Stimulated activated CD4-positive, alpha-beta T cell treated with anti-CD3 and anti-CD28 coated beads, Interleukin-1b, Interleukin-23, amount 100 ng/mL, for 1 hour (primary cell): ENCODE measurements at places on chromosomes 2 and 18.
A peak's percentile ranks its signal among the peaks of the same experiment; 100 is the strongest.

- no peak for DNase-seq
Observed at GRCh38 chr2:112160283-112161250, 22.4 kb downstream of the FBLN7 start.

GRCh38 chr2:210421916-210422315, 54.6 kb downstream of the LANCL1 start:
- no peak for DNase-seq

GRCh38 chr2:126707941-126708340, 52.0 kb downstream of the GYPC start:
- DNase-seq = no peak

- no peak for DNase-seq
Observed at GRCh38 chr2:77642339-77642738, 120.2 kb upstream of the LRRTM4 start.

GRCh38 chr2:20578895-20579825, 71.7 kb downstream of the HS1BP3 start:
- no peak for DNase-seq

GRCh38 chr2:96869281-96869821, 529 bp downstream of the SEMA4C start:
- no peak for DNase-seq

DNA sequence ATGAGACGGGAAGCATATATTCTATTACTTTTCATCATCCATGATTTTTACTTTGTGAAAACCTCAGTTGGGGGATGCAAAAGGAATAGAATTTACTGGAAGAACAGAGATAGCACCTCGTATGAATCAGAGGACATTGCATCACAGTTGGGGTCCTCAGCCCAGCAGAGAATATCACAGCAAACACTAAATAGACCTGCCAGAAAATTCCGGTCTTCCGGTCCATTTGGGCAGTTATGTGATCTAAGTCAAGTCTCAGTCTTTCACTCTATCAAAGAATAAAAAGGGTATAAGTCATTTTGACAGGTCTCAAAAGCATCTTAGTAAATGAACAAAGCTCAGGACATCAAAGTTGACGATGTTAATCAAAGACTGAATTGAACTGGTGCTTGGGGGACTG, 1100.6 kb downstream of the DPP10 start:
- no peak for DNase-seq

DNA sequence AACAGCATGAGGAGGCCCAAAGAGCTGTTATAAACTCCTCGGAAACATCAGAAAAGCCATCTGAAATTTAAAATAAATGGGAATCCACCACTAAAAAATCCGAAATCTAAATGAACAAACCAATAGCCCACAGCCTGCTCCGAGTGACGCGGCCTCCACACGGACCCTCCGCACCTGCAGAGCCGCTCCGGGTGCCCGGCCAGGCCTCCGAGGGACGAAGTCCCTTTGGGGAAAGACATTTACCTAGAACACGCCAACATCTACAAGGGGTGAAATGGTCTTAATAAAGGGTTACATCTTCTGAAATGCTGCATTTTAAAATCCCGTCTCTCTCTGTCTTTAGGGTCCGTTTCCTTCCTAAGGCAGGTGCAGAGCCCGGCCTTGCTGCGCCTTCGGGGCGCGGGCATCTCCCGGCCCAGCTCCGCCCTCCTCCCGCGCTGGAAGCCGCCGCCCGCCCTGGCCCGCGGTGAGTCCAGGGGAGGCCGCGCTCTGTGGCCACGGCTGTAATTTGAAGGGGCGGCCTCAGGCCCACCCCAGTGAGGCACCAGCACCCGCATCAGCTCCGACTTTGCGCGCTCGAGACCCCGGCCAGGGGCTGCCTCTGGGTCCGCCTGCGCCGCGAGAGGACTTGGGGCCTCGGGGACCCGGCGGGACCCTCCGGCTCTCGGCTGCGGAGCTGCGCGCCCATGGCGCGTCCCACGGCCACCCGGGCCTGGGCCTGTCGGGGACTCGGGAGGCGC, 42.3 kb upstream of the CTDP1 start:
- no peak for DNase-seq

DNA sequence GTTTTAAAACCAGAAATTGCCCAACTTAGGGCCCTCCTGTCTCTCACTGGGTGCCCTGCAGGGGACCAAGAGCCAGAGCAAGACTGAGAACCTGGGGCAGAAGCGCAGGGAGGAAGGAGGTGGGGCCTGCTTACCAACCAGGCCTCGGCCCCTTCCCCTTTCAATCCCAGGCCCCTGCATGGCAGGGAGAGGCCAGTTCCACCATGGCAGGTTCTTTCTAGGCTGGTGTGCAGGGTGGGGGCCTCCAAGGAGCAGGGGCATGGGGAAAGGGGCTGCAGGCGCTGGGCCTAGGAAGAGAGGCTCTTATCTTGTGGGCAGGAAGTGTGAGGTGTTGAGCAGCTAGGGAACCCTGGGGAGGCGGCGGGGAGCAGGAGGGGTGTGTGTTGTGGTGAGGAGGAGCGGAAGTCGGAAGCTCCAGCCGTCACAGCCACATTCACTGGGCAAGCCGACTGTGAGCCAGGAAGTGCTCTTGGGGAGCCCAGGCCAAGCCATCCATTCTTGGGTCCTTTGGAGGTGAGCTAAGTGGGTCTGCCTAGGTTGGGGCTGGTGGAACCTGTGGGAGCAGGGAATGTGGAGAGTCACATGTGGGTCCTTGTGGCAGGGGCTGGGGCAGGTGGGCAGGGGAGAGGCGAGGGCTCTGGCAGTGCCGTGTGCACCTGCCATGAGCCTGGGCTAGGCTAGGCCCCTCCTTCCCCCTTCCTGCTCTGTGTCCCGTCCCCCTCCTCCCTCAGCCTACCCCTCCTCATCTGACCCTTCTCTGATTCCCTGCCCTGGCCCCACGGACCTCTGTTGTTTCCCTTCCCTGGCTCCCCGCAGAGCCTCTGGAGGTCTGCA, at the start of gene PSD4:
TSS of gene PSD4 (plus strand) at position 430 of the 834 bp plus-strand sequence. CDS start 8,486 bp downstream, outside the sequence.
- DNase-seq = peak; percentile 72

DNA sequence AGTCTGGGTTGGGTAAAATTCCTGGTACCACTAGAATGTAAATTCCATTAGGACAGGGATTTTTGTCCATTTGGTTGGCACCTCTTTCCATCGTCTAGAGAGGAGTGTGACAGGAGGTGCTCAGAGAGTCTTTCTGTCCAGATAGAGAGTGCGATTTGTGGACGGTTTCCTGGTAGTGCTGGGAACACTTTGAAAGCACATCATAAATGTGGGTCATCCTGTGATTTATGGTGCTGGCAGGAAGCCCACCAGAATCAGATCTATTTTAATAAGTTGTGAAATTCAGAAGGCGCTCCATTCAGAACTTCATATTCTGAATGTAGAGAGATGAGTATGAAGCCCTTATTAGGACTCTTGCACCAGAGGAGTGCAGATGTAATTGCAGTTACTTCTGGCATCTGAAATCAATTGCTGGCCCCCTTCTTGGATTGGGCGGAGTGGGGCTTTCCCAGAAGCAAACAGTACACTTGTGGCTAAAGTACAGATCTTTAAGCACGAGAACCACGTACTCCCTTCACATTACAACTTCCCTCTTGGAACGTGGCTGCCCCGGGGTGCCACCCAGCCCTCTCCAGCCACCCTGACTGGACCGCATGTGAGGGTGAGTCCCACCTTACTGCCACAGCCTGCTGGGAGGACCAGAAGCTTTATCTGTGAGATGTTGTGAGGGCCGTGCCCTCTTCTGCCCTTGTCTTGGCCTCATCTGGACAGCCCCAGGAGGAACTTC, 243.2 kb downstream of the MYO3B start:
- no peak for DNase-seq

- no peak for DNase-seq
Observed at GRCh38 chr2:27288610-27289009, 6.4 kb downstream of the TRIM54 start.

DNA sequence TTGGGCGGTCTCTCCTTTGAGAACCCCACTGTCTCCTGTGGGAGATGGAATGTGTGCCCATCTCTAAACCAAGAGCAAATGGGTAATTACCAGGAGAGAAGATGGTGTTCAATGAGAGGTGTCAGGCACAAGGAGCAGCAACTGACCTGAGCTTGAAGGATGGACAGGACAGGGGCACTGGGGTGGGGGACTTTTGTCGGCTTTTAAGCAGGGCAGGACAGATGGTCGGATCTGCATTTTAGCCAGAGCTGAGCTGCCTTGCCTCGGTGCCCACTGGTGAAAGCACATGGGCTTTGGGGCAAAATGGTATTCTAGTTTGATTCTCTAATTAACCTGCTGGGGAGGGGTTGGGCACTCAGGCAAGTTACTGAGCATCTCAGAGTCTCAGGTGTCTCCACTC, 98.0 kb downstream of the INHBB start:
- no peak for DNase-seq

DNA sequence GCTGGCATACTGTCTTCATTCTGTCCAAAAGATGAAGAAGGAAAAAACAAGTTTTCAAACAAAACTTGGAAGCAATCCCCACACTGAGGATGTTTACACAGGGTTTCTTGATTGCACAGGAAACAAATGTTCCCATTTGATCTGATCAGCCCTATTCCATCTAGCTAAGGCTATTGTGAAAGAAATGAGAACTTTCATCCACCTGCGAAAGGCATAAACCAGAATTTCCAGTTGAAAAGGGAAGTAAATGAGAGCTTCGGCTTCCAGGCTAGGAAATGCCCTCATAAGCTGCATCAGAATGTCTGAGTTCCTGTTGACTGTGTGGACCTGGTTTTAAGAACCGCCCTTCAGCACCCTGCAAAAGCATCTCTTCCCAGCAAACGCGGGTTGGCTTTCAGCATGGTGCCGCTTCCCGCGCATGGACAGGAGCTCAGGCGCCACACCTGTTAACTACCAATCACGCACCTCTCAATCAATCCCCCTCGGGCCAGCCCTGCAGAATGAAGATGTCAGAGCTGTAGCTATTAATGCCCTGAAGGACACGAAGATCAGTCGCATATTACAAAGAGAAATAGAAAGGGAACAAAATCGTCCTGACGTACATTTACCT, 850.4 kb downstream of the GALR1 start:
- no peak for DNase-seq

DNA sequence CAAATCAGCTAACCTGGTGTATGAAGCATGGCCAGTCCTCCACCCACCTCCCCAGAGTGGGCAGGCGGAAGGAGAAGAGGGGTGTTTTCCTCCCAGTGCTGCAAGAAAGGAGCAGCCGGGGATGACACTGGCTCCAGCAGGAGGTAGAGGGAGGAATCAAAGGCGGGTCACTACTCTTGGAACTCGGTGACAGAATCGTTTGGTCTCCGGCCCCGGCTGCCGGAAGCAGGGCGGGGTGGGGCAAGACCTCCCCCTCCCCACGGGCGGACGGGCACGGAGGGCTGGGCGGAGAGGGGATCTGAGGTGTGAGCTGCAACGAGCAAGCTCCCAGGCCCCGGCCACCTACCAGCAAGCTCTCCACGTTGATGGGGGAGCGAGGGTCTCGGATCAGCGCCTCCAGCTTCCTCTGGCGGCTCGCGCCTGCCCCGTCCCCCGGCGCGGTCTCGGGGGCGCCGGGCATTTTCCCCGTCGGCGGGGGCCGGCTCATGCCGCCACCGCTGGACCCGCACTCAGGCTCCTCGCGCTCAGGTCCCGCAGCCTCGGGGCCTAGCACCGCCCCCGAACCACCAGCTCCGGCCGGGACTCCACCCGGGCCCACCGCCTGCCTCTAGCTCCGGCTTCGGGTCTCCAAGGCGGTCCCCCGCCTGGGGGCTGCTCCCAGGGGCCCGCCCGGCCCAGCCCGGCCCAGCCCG, 640 bp downstream of the ROCK2 start:
- no peak for DNase-seq

DNA sequence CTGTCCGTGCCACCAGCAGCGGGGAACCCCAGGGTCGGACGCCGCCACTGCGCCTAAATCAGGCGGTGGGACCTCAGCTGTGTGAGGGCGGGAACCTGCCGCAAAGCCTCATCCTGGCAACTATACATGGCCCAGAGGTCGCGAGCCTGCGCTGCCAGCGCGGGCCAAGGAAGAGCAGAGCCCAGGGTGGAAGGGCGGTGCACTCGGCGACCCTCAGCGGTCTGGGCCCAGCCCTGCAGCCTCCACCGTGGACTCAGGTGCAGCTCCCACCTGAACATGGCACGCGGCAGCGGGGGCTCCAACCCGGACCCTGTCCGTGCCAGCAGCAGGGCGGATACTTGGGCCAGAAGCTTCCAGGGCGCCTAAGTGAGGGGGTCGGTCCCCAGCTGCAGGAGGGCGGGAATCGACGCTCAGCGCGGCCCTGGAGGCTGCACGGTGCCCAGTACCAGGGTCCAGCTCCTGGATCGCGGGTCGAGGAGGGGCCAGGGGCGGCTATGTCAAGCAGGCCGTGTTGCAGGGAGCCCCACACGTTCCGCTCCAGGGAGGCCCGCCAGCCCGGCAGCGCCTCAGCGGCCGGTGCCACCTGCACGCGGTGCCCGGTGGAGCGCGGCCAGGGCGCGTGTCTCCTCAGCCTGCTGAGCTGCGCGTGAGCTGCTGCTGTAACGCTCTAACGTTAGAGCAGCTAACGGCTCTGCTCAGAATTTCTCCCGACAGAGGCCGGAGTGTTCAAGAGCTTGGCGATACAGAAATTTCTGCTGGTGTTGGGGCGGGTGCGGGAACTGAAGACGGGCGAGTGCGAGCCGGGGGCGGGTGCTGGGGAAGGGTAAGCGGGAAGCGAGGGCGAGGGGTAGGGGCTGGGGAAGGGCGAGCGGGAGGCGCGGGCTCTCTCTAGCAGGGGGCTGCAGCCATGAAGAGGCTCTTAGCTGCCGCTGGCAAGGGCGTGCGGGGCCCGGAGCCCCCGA, at the start of gene ANKRD30B:
TSS of gene ANKRD30B (plus strand) at position 660 of the 962 bp plus-strand sequence. CDS start at position 908, 248 bp downstream.
- no peak for DNase-seq
